ENCODE measurements at places on chromosomes 11 and 22.

DNA sequence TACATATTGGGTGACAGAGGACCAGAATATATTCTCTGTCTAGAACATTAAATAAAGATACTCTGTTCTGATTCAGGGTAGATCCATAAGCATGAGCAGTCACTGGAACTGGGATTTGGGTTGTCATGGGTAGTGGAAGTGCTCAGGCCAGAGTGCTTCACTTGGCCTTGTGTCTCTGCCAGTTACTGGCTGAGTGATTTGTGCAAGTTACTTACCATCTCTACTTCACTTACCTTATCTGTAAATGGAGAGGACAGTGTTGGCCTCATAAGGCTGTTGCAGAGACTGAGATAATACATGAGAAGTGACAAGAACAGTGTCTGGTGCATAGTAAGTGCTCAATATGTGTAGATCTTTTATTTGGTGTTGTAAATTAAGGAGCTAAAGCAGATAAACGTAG, 17.6 kb downstream of the ATXN10 start:
- DNase-seq, result no peak

DNA sequence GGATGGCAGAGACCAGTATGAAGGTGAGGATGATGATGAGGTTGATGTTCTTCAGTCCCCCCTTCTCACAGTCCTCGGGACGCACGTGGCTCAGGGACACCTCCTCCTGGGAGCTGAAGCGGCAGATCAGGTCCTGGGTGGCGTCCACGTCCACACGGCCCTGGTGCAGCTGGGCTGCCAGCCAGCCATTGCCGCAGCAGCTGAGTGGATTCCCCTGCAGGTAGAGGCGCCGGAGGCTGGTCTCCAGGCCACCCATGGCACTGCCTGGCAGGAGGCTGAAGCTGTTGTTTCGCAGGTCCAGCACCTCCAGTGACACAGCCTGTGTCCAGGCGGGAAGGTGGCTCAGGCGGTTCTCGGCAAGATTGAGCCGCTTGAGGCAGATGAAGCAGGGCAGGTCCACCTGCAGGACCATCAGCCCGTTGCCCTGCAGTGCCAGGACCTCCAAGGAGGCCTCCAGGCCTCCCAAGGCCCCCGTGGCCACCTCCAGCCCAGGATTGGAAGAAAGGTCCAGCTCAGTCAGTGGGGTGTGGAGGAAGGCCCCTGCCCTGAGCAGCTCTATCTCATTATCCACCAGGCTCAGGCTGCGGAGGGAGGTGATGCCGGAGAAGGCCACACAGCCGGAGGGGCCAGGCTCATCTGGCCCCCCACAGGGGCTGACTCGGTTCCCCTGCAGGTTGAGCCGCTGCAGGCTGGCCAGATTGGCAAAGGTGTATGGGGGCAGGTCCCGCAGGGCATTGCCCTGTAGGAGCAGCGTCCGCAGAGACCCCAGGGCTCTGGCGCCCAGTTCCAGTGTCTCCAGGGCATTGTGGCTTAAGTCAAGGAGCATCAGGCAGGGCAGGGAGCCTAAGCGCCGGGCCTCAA, 10.6 kb downstream of the LRRC32 start:
- no peak for DNase-seq

DNA sequence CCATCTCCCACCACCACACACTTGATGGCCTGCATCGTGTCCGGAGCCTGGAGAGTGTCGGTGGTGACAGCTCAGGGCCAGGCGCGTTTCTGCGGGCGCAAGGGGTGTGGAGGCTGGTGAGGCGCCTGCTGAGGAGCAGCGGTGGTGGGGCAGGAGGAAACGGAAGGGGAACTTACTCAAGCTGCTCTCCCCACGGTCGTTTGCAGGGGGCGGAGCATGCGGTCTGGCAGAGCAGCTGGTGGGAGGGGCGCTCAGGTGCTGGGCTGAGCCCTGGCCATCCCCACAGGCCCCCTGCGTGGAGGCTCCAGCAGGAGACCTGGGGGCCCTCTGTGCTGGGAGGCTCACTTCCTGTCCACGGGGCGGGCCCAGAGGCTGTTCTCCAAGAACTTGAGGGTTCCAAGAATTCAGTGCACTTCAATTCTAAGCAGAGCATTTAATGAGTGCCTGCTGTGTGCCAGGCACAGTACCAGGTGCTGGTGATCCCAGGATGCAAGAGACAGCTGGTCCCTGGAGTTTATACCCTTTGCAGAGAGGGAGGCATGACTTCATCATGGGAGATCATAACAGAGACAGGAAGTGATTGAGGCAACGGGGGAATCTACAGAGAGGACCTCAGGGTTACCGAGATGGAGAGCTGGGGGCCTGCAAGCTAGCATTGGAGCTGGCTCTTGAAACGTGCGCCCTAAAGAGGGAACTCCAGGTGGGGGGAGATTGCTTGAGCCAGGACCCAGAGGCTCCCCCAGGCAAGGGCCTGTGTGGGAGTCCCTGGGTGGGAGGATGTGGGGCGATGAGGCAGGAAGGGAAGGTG, at the start of gene RAC2:
Gene RAC2 (minus strand): TSS at position 156 of the 808 bp plus-strand sequence. CDS start 121 bp downstream, at position 35.
- peak; percentile 81 for DNase-seq

DNA sequence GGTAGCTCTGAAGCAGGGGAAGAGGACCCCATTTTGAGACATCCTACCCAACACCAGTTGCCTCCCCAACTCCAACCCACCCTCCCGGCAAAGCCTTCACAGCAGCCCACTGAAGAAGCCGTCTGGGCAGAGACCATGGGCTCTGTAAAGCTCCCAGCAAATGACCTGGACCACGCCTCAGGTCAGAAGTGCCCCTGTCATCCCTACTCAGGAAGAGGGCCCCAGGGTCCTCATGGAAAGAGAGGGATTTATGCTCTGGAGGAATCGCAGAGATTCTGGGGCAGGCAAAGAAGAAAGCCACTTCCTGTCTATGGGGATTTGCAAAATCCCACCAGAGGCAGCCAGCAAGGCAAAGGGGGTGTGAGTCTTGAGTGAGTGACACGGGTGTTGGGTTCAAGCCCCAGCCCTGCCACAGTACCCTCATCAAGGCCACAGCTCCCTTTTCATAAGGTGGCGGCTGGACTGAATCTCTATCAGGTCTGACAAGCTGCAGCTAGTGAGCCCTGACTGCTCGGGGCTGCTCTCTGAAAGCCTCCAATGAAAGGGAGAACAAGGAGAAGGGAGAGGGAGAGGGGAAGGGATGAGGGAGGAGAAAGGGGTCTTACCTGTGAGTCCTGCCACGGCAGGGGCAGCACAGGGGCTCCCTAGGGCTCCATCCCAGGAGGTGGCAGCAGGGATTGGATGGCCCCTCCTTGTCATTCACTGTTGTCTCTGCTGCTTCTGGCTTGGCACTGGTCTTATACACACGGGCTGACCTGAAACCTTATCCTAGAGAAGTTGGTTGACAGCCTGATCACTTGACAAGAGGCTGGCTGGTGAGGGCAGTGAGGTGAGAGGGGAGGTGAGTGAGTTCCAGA, at the start of gene UCP3:
Gene UCP3 (minus strand): TSS at position 713 of the 857 bp plus-strand sequence. CDS start 2,043 bp downstream, outside the sequence.
- no peak for DNase-seq

DNA sequence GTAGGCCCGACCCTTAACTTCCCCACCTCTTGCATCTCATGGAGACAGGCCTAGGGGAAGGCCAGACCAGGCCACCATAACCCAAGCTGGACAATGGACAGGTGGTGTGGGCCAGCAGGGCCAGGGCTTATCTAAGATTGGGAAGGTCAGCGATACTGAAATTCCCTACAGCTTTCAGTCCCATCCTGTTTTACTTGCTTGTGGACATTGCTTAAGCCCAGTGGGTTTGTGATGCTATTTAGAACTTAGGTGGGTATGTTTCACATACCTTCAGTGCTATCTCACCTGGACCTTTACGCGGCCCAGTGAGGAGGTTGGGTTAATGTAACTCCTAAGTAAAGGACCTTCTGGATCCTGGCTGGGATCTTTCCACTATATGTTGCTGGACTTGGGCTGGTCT, 1.7 kb downstream of the FADS2 start:
- no peak for DNase-seq

GRCh38 chr11:28582506-28582905, 474.3 kb downstream of the METTL15 start:
- DNase-seq, result no peak

GRCh38 chr11:115505175-115505574, 960 bp upstream of the CADM1 start:
- DNase-seq, result no peak

DNA sequence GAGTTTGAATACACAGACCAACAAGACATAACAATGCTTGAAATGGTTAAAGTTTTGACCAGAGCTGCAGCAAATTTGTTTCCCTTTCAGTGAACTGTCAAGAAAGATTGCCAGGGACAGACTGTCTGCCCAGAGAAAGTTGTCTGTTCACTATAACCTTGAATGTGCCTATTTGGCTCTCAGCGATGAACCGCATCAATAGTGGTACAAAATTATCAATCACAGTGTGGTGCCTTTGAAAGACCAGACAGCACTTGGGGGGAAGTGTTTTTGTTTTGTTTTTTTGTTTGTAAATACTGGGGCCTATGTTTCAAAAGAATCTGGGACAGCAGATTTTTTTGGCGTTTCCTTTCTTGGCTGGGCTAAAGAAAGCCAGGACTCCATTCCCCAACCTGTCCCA, 123.1 kb downstream of the CD44 start:
- no peak for DNase-seq

- DNase-seq, result no peak
Observed at GRCh38 chr22:47878460-47878859, 1116.0 kb downstream of the TBC1D22A start.
